ENCODE measurements at places on chromosomes 1 and 21.

DNA sequence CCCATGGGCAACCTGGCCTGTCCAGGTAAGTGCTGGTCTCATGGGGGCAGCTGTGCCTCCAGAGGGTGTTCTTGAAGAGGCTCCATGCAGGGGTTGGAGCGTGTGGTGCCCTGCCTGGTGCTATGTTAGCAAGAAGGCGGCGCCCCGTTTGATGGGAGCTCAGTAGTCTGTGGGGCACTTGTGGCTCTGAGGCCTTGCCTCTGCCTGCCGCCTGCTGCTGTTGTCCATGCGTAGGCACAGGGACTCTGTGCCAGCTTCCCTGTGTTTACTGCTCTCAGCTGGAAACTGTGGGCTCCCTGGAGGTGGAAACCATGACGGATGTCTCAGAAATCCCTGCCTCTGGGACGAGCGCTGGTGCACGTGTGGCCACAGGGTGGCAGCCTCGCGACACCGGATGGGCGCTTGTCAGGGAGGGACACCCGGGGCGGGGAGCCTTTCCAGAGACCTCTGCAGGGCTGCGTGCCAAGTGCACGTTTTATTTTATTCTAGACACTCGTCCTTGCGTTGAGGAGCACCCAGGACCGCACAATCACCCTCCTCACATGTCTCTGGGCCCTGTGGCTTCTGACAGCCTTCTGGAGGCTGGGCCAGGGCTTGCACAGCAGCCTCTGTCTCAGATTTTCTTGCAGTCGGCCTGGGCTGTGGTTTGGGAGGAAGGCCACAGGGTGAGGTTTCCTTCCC is 27.1 kb downstream of the SNAP47 start:
- H3K36me3 ChIP-seq = peaks cover 26% of the 10 kb centered on the region
- peaks cover 38% of the 10 kb centered on the region for H3K4me1 ChIP-seq
- peak; percentile 69 for DNase-seq

GRCh38 chr1:234686035-234686434 is 76.1 kb upstream of the IRF2BP2 start:
- no peak for DNase-seq
- no peaks in the 10 kb centered on the region for H3K27me3 ChIP-seq
- H3K27ac ChIP-seq = no peak overlapping the region
- no peaks in the 10 kb centered on the region for H3K36me3 ChIP-seq

GRCh38 chr21:27572696-27573095 is 605.8 kb upstream of the ADAMTS5 start:
- H3K4me3 ChIP-seq = no peak overlapping the region
- peak overlapping the region; percentile 57 for H3K27ac ChIP-seq
- H3K36me3 ChIP-seq = no peaks in the 10 kb centered on the region
- peaks cover 15% of the 10 kb centered on the region for H3K4me1 ChIP-seq
- DNase-seq = peak; percentile 90
- H3K27me3 ChIP-seq = no peaks in the 10 kb centered on the region

DNA sequence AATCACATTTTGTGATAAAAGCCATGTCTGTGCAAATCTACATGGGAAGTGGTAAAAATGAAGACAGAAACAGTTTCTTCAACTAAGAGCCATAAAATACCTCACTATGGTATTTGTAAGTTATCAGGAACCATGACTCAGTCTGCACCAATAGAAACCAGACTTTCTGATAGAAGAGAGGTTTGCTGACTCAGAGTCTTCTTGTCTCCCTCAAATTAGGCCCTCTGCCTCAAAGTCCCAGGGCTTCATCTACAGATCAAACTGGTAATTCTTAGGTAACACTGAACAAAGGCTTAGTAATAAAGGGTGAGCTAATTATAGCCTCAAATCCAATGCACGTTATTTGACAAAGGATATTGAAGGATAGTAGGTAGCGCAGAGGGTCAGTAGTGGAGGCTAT is 30.9 kb upstream of the SSX2IP start:
- no peak overlapping the region for H3K4me3 ChIP-seq
- no peaks in the 10 kb centered on the region for H3K36me3 ChIP-seq
- no peaks in the 10 kb centered on the region for H3K27me3 ChIP-seq
- H3K27ac ChIP-seq = peak overlapping the region; percentile 34
- DNase-seq = peak; percentile 81

- H3K4me1 ChIP-seq = peaks cover 12% of the 10 kb centered on the region
- H3K4me3 ChIP-seq = no peak overlapping the region
- H3K27ac ChIP-seq = peak overlapping the region; percentile 91
- peak; percentile 90 for DNase-seq
These were observed 48.3 kb downstream of the CLIC4 start for GRCh38 chr1:24793447-24794129.

GRCh38 chr1:219682788-219683187 is 69.9 kb upstream of the ZC3H11B start:
- no peaks in the 10 kb centered on the region for H3K4me1 ChIP-seq
- H3K27me3 ChIP-seq = no peaks in the 10 kb centered on the region
- H3K36me3 ChIP-seq = no peaks in the 10 kb centered on the region
- H3K27ac ChIP-seq = no peak overlapping the region
- H3K4me3 ChIP-seq = no peak overlapping the region

DNA sequence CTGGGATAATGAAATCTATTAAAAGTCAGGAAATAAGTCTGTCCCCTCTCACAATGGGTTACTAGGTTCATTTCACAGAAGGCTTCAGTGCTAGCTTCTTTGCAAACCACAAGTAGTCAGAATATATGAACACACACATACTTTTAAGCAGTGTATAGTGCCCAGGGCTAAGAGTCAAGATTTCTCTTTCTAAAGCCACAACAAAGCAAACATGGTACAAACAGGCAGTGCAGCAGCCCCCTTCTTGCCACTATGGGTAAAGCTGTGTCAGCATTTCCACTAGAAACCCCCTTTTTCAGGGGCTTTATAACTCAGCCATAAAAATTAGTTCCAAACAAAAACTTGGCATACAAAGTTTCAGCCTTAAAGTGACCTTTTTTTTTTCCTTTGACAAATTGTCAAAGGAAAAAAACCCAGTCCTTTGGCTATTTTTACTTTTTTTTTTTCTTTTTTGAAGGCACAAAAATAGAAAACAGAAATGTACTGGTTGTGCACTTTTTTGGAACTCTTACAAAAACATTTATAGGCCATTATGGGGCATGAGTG is 315.4 kb downstream of the LMO4 start:
- H3K36me3 ChIP-seq = no peaks in the 10 kb centered on the region
- H3K4me3 ChIP-seq = no peak overlapping the region
- no peaks in the 10 kb centered on the region for H3K4me1 ChIP-seq
- H3K27ac ChIP-seq = no peak overlapping the region
- peak; percentile 3 for DNase-seq

GRCh38 chr21:45589686-45590245 is 47.5 kb upstream of the SLC19A1 start:
- H3K4me1 ChIP-seq = no peaks in the 10 kb centered on the region
- H3K4me3 ChIP-seq = peak overlapping the region; percentile 44
- H3K36me3 ChIP-seq = no peaks in the 10 kb centered on the region
- H3K27ac ChIP-seq = no peak overlapping the region
- DNase-seq = no peak

- H3K36me3 ChIP-seq = no peaks in the 10 kb centered on the region
- H3K4me1 ChIP-seq = peaks cover 12% of the 10 kb centered on the region
- no peaks in the 10 kb centered on the region for H3K27me3 ChIP-seq
- no peak overlapping the region for H3K27ac ChIP-seq
- H3K4me3 ChIP-seq = no peak overlapping the region
These were observed 30.5 kb upstream of the BTG2 start for GRCh38 chr1:203274603-203275381.

All from IMR-90 (cell line).